AG09319 (cell line): ENCODE measurements at places on chromosomes 5 and 9.

DNA sequence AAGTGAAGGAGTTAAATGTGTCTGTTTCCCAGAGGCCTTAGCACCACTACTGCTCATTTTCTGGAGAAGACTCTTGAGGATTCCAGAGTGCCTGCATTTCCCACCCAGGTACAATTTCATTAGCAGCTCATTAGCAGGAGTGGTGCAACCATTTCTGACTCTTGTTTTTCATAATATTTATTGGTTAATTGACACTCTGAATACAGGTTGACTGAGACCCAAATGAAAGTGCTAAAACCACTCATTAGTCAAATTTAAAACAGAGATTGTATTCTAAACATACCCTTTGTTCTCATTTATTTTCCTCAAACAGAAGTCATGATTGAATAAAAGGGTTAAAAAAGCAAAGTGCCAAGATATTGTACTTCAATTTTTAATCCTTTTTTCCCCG lies 134.5 kb downstream of the SIL1 start:
- no peak for DNase-seq

GRCh38 chr5:2261004-2261703 lies 378.4 kb upstream of the IRX4 start:
- no peak for DNase-seq

DNA sequence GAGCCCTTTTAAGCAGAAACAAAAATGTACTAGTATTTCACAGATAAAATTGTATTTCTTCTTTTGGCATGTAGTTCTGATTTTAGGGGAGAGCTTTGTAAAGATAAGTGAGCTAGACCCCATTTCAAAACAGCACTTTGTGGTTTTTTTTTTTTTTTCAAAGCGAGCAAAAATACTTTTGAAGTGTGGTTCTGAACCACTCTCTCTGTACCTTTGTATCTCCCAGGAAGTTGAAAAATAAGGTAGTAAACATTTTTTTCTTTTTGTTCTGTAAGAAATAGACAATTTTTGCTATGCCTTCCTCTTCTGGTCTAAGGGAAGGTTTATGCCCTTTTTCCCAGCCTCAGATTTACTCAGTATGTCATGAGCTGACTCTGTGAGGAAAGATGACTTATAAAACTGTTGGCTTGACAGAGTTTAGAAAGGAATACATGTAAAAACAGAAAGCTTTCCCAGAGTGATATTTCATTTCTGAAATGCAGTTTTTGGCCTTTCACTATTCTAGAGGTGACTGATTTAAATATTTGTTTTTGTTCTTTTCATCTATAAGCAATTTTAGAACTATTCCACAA lies 12.5 kb downstream of the ERCC6L2 start:
- DNase-seq = no peak

GRCh38 chr9:35521708-35522107 lies 31.8 kb downstream of the RUSC2 start:
- DNase-seq = no peak

DNA sequence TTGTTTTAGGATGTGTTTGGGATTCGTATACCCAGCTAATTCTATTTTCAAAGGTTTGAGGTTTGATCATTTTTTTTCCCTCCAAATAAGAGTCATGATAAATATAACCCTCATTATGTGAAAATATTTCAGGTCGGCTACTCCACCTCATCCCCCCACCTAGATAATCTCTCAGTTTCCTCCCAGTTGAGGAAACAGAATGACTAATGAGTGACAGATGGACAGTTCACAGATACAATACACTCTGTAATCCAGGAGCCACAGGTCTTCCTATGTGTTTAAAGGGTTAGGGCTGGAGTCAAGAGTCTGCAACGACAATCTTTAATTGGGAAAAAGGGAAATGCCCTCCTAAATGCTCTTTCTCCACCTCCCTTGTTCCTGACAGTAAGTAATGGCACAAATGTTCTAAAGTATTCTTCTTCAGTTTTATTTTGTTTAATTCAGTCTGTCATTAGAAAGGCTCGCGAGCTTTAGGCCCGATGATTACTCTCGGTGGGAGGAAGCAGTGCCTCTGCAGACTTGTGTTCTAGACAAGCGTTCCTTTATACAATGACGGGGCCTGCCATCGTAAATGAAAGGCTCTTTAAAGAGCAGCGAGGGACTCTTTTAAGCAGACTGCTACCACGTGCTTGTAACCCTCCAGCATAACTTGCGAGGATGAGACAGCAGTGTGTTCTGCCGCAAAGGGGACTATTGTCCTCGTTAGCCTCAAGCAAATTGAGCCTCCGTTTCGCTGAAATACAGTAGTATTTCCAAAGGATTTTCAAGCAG lies 69.0 kb downstream of the MEF2C start:
- no peak for DNase-seq

DNA sequence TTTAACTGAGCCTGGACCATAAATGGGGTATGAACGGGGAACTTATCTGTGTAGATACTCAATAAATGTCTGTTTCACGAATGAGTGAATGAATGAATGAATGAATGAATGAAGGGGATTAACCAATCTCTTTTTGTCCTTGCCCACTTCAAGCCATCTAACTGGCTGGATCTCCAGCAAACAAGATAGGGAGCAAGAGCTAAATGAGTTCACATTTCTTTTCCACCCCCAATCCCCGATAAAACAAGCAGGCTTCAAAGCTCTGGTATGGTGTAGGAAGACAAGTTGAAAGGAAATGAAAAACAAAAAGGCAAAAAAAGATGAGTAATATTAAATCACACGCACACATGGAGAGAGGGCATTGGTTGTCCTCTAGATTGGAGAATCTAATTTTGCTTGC lies 84.0 kb downstream of the CMYA5 start:
- DNase-seq = no peak

- DNase-seq = no peak
Measured at GRCh38 chr5:86979811-86980411, 287.8 kb upstream of the RASA1 start.

GRCh38 chr9:115121181-115121580 lies 3.2 kb upstream of the TNC start:
- no peak for DNase-seq

- no peak for DNase-seq
Measured at GRCh38 chr9:134381671-134382516, 55.6 kb downstream of the RXRA start.

GRCh38 chr5:155189476-155189875 lies 175.9 kb downstream of the KIF4B start:
- no peak for DNase-seq

GRCh38 chr5:180159756-180160155 lies 49.3 kb downstream of the RASGEF1C start:
- no peak for DNase-seq

DNA sequence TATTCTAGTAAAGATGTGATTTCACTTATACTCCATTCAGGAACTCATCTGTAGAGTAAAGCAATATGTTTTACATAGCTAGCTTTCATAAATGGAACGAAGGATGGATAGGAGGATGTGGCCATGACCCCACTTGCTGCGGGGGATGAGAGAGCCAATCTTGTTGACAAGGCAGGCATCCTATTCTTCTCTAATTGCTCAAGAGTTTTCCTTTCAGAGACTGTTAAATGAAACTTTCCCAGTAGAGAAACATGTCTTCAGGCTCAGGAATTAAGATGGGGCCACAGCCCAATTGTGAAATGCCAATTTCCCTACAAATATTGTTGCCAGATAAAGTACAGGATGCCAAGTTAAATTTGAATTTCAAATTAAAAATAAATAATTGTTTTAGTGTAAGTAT lies 196.2 kb upstream of the TUT7 start:
- peak; percentile 61 for DNase-seq

DNA sequence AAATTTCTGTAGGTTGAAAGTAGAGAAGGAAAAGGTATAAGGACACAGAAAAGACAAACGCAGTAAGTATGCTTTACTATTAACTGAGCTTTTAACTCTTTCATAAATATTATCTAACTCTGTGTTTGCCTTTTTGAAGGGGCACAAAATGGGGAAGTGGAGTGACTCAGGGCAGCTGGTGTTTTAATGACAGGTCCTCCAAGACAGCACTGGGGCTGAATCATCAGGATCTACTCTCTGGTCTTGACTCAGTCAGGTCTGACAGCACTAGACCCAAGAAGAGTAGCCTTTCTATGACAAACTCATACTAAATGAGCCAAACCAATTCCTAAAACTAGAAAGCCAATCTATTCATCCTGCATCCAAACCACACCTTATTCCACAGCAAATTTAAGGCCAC lies 102.2 kb downstream of the APTX start:
- DNase-seq = no peak

DNA sequence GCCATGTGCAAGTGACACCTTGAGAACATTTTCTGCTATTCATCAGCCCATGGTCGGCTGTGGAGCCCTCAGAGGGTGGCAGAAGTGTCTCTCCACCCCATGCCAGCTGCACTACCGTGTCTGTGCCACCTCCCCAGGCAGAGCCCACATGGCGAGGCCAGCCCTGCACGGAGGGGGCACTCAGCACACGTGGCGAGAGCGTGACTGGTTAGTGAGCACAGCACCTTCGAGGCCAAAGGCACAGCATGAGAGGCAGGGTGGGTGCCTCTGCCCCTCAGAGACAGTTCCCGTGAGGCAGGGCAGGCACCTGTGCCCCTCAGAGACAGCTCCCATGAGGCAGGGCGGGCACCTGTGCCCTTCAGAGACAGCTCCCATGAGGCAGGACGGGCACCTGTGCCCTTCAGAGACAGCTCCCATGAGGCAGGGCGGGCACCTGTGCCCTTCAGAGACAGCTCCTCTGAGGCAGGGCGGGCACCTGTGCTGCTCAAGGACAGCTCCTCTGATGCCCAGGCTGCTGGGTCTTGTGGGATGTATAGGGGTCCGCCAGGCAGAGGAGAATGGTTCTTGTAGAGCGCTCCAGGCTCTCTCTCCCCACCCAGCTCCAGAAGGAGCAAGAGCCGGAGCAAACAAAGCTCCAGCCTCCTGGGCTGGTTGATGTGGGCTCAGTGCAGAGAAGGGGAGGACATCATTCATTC lies 179.8 kb upstream of the PPP1R26 start:
- no peak for DNase-seq

DNA sequence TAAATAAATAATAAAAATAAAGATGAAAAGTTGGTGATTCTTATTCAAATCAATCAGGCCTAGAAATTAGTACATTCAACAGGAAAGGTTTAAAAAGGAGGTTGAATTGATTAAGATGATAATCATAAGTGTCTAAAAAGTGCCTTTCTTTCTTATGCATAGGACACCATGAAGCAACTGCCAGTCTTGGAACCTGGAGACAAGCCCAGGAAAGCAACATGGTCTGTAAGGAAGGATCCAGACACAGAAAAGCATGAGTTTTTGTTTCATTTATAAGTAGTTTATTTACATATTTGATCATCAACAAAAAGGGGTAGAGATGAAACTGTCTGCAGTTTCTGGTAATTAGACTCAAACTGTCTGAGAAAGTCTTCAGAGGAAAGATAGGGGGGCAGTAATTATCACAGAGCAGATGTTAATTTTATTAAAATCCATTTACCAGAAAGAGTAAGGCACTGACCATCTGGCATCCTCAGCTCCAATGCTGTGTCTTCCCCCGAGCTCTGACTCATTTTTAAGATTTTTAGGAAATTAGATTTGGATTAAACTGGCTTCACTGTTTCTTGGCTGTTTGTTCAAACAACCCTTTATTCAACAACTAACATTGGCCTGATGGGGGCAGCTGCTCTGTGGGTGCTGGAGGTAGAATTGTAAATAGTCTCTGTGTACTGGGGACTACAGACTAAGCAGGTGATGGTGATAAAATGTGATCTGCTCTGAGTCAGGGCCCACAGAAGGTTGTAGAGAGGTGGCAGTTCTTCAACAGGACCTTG lies 2.7 kb downstream of the RABEPK start:
- DNase-seq = no peak

DNA sequence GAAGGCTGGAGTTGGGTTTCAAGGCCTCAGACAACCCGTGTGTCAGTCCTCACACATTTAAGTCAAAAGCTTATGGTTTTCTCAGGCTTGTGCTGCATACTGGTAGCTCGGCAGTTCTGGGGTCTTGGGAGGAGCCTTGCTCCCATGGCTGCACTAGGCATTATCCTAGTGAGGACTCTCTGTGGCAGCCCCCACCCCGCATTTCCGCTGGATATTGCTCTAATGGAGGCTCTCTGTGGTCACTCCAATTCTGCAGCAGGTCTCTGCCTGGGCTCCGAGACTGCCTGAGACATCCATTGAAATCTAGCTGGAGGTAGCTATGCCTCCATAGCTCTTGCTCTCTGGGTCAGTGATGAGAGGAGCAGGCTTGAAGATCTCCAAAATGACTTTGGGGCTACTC lies 311.5 kb upstream of the PTGER4 start:
- no peak for DNase-seq

GRCh38 chr5:176579323-176579722 lies 30.2 kb downstream of the CDHR2 start:
- no peak for DNase-seq

GRCh38 chr9:35967042-35967441 lies 9.1 kb upstream of the OR2S2 start:
- DNase-seq = no peak
